ENCODE measurements at places on chromosomes 13 and 19. TPM values are rescaled to one million over a fixed set of nuclear protein-coding genes. Genes with fewer than 3 reads are reported as not detected.
A peak's percentile ranks its signal among the peaks of the same experiment; 100 is the strongest.

The CYP4F2 gene
- total RNA-seq: not detected

The SMIM44 gene
- total RNA-seq: not detected

The URI1 gene
- total RNA-seq: 37.4 TPM

The LILRB4 gene
- total RNA-seq: 0.84 TPM

The B3GNT3 gene
- not detected for total RNA-seq

The SIGLEC10 gene
- 0.87 TPM for total RNA-seq

The CLIP3 gene
- 0.61 TPM for total RNA-seq

The CCDC70 gene
- total RNA-seq: not detected

The MUC16 gene
- not detected for total RNA-seq

The PPP1R37 gene
- 30.5 TPM for total RNA-seq

The SPC24 gene
- not detected for total RNA-seq

The ACOD1 gene
- total RNA-seq: not detected

The KLK15 gene
- total RNA-seq: not detected

The C19orf73 gene
- total RNA-seq: 3.3 TPM

GRCh38 chr19:6480848-6481415 is 655 bp downstream of the DENND1C start:
- no peak for DNase-seq

DNA sequence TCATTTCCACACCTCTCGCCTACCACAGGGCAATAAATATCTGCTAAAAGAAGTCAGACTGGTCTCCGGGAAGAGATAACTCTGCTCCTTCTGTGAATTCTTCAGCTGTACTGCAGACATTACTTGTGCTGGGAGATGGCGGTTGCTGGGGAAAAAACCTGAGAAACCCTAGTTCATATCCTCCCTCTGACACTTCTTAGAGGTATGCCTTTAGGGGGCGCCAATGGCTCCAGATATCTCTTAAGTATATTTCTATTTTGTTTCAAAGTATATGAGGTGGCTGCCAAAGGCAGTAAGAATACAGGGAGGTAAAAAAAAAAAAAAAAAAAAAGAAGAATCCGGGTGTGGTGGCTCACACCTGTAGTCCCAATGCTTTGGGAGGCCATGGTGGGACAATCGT is 175.2 kb downstream of the PAN3 start:
- DNase-seq: no peak

GRCh38 chr19:54431255-54431838 is 16.1 kb downstream of the TTYH1 start:
- DNase-seq: peak; percentile 38

GRCh38 chr19:45542234-45542668 is 35.0 kb downstream of the VASP start:
- DNase-seq: no peak

DNA sequence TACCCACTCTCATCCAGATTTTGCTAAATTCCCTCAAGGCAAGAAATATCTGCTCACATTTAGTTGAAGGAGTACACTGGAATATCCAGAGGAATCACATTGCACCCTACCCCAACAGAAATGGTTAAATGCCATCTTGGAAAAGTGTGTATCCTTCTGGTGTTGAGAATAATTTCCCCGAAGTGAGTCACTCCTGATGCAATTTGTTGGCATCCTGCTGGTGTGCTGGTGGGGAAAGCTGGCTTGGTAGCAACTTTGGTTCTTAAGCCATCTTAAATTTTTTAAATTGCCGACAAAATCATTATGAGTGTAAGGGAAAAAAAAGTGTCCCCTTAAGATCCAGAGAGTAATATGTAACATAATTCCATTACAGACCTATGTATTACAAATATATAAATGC is 337.3 kb upstream of the DACH1 start:
- DNase-seq: no peak

DNA sequence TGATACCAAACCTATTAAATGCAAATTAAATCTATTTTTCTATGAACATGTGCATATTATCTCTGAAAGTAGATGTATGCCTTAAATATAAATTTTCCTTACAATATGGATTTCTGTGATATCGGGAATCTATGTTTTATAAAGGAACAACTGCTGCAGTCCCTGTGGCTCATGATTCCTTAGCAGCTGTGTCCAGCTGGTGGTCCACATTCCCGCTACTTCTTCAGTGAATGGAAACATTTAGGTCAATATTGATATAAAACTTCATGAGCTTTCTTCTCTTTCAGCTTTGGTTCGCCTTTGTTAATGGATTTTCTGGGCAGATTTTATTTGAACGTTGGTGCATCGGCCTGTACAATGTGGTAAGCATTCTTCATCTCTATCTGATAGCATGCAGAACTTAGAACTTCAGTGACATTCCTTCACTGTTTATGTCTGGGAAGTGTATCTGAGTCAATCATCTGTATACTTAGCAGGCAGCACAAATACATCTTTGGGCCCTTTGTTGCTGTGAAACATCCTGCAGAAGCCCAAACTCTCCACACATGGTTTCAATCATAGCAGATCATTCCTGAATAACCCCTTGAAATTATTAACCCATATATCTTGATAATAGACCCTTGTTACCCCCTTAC is 223.9 kb downstream of the SHISA2 start:
- DNase-seq: no peak

- no peak for DNase-seq
These were observed 1025.3 kb downstream of the EFNB2 start for GRCh38 chr13:105509981-105510762.

GRCh38 chr13:30997697-30998096 is 65.2 kb downstream of the TEX26 start:
- no peak for DNase-seq

DNA sequence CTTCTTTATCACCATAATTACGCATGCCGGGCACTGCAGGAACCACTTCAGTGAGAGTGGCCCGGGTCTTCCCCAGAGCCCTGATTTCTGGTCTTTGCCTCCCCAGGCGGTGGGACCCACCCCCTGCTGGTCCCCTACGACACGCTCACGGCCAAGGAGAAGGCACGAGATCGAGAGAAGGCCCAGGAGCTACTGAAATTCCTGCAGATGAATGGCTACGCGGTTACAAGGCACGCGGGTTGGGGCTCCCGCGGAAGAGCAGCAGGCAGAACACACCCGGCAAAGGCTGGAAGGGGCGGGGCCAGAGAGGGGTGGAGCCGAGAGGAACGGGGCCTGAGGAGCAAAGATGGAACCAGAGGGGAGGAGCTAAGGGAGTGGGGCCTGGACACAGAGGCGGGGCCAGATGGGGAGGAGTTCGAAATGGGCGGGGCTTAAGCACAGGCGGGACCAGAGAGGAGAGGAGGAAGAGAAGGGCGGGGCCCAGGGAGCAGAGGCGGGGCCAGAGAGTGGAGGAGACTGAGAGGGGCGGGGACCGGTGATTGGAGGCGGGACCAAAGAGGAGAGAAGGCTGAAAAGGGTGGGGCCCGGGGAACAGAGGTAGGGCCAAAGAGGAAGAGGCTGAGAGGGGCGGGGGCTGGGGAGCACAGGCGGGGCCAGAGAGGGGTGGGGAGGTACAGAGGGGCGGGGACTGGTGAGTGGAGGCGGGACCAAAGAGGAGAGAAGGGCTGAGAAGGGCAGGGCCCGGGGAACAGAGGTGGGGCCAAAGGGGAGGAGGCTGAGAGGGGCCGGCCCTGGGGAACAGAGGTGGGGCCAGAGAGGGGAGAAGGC is 73.4 kb downstream of the RYR1 start:
- peak; percentile 79 for DNase-seq

GRCh38 chr13:23709536-23709935 is 139.3 kb downstream of the TNFRSF19 start:
- DNase-seq: no peak

DNA sequence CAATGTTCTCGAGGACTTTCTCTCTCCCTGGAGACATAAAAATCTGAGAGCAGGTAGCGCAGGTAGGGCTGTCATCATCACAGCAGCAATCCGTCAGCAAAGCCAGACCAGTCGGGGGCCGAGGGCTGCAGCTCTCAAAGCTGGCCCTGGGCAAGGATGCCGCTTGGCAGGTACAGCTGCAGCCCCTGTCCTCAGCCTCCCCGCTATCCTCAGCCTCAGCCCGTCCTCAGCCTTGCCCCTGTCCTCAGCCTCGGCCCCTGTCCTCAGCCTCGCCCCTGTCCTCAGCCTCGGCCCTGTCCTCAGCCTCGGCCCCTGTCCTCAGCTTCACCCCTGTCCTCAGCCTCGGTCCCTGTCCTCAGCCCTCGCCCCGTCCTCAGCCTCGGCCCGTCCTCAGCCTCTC is 10.9 kb downstream of the C13orf46 start:
- no peak for DNase-seq

DNA sequence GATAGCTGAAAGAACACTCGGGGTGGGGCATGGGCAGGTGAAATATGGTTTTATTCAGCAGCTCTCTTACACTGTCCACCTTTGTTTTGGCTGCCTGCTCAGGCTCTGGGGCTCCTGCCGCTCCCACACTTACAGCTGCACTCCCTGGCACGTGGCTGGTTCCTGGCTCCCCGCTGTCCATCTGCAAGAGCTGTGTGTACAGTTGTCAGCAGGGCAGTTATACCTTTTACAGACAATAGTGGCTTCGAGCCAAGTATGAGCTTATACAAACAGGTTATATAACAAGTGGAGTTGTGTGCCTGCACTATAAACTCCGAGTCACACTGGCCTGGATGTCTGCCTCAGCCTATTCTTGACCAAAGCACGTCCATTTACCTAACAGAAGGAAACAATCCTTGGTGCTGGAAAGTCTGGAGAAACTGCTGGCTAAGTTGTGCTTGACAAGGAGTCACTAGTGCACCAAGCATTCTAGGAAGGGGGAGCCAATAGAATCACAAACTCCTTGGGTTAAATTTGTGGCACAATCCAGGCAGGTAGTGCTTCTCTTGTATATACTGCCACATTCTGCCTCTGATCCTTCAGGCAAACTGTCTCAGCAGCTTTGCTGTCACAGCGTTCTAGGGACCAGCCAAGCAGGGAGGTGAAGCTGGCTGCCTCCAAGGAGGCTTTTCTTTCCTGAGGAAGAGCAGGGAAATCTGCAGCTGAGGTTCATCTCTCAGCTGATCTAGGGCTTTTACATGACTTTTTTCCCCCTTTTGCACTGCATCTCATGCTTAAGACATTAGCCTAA is 68.2 kb downstream of the NHLRC3 start:
- DNase-seq: no peak

DNA sequence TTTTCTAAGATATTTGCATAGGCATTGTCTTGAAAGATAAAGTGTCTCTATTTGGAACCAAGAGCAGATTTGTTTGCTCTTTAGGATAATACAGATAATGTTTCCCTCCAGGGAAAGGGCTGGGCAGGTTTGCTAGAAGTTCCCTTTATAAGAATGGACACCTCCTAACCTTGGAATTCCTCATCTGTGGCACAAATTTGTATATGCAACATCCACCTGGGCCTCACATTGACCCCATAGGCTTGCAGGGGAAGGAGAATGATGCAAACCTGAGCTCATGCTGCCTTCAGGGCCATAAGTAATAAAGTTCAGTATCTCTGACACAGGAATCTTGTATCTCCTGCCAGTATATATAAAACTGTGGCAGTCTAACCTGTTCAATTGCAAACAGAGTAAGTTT is 508.4 kb upstream of the MIR17HG start:
- DNase-seq: no peak

GRCh38 chr13:104580931-104581330 is 1514.7 kb upstream of the SLC10A2 start:
- no peak for DNase-seq

- no peak for DNase-seq
These were observed 33.0 kb downstream of the DPRX start for GRCh38 chr19:53664760-53665159.

DNA sequence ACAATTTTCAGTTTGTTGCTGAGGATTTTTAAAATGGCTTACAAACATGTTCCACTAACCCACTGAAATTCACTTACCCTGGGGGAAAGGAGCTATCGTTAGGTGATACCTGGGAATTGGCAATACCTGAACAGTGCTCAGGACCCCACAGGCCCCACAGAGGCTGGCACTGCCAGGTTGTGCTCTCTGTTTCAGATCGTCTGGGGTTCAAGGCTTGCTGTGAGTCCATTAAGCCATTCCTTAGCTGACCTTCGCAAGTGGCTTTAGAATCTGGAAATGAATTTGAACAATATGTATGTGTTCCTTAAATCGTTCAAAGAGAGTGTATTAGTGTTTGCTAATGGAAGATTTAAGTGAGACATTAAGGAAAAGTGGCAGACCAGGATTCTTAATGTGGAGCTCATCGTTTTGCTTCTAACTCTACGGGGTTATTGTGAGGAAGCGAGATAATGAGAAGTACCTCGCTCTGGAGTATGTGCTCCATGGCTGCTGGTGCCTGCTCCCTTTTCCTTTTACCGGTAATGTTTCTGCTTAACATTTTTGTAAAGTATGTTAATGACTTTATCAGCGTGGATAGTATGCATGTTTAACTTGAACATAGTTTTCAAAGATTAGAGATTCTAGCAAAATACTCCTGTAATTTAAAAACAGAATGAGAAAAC is 13.6 kb downstream of the KLF5 start:
- DNase-seq: no peak

DNA sequence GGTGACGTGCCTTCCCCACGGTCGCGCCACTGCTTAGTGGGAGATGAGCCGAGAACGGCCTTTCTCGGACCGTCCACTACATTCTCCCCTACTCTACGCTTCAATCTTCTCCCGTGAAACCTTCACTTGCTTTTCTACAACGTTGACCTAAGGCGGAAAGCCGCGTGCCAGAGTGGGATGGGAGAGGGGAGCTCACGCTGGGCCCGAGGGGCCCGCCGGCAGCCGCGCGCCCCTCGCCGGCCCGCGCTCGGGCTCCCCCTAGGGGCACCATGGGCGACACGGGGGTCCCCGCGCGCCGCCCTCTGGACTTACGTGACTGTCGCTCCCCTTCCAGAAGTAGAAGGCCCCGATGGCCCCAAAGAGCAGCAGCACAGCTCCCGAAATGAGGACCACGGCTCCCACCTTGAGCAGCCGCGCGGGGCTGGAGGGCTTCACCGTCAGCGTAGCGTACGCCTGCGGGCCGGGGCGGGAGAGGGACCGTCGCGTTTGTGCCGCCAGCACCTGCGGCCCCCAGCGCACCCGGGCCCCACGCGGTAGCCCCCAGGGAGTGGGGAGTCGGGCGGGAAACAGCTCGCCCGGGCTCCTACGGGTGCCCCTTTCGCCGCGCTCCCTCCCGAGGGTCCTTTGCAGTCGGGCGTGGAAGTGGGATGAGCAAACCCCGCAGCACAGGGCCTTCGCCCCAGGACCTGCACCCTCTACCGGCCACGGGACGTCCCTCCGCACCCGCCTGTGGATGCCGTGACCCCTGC is 727 bp downstream of the CNMD start:
- no peak for DNase-seq

DNA sequence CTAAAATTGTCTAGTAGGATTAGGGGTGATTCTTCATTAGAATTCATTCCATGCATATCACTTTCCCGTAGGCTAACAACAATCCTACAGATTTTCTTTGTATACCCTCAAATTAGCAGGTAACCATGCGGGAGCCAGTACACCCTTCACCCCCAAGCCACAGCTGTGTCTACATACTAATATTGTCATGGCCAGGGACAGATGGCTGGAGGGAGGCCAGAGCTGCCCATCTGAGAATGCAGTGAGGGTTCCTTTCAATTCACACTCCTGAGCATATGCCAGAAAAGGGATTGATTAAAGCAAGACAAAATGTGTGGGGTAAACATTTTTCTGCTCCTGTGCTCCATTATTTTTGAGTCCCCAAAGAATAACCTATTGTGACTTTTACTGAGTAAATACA is 68.9 kb downstream of the FREM2 start:
- no peak for DNase-seq

- DNase-seq: no peak
These were observed 18.7 kb upstream of the TINCR start for GRCh38 chr19:5586300-5587070.

GRCh38 chr19:7677669-7678311 is 900 bp downstream of the MCEMP1 start:
- DNase-seq: no peak

Data from gastrocnemius medialis (tissue), 4 donors.